Osteoblast (primary cell): ENCODE measurements at places on chromosomes 7 and 10.

GRCh38 chr7:23472046-23472445 is 1.8 kb upstream of the IGF2BP3 start:
- peak; percentile 69 for DNase-seq

- peak; percentile 87 for DNase-seq
These were observed 238.9 kb downstream of the IPMK start for GRCh38 chr10:58028597-58029366.

DNA sequence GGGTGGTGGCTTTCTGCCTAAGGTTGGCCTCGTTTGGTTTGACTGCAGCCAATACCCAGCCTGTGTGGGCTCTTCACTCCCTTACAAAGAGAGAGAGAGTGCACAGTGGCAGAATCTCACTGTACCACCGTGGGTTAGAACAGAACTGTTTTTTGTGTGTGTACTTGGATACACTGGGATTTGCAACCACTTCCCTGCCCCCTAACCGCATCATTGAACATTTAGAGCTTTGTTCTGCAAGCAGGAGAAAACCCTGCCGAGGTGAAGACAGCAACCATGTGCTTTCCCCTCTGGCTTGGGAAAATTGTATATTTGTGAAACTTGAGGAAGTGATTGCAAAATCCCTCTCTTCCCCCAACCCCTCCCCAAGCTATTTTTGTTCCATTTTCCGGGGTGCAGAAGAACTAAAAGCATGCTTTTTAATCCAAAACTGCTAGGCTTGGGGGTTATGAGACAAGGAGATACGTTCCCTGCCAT is 201.2 kb downstream of the TCF7L2 start:
- no peak for DNase-seq

- no peak for DNase-seq
These were observed 121.8 kb downstream of the ARID5B start for GRCh38 chr10:62023329-62023728.

DNA sequence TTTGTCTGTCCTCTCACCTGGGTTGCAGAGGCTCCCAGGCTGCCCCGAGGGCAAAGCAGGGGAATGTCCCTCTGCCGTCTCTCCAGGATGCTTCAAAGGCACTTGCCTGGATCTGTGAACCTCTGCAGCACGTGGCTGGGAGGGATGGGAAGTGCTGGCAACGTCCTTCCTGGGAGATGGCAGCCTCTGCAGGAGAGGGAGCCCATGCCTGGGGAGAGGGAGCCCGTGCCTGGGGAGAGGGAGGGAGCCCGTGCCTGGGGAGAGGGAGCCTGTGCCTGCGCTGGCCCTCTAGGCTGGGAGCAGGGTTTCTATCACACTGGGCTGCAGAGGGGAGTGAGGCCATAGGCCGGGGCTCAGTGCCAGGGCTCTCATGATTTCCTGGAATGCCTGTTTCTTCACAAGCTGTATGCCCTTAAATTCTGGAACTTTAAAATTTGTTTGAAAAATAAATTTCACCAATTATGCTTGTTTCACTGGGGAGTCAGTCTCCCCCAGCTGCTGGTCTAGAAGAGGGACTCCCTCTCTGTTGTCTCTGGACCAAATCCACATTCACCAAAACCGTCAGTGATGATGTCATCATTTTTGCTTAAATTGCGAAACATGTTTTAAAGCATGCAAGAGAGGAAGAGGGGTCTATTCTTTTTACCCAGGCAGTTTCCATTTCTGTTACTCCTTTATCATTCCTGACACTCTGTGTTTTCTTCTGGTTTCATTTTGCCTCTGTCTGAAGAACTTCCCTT is 135.7 kb downstream of the DNAJB6 start:
- peak; percentile 46 for DNase-seq

- DNase-seq = no peak
These were observed 480.6 kb upstream of the MBL2 start for GRCh38 chr10:53253221-53253620.

DNA sequence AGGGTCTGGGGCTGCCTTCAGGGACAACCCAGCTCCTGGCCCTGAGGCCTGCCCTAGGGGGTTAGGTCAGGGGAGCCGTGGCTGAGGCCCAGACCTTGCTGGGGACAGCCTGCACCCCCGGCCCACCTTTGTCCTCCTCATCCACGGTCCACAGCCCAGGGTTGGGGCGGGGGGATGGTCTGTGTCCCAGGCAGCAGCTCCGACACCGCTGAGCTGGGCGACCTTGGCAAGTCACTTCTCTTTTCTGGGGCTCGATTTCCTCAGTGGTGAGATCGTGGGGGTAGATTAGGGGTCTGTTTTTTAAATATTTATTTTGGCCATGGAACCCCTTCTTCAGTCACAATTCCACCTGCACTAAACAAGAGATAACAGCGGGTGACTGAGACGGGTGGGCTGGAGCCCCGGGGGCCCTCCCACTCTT is 30.9 kb downstream of the DNAJB12 start:
- DNase-seq = peak; percentile 69

- DNase-seq = no peak
These were observed 185.1 kb downstream of the DGKI start for GRCh38 chr7:137661634-137662033.

DNA sequence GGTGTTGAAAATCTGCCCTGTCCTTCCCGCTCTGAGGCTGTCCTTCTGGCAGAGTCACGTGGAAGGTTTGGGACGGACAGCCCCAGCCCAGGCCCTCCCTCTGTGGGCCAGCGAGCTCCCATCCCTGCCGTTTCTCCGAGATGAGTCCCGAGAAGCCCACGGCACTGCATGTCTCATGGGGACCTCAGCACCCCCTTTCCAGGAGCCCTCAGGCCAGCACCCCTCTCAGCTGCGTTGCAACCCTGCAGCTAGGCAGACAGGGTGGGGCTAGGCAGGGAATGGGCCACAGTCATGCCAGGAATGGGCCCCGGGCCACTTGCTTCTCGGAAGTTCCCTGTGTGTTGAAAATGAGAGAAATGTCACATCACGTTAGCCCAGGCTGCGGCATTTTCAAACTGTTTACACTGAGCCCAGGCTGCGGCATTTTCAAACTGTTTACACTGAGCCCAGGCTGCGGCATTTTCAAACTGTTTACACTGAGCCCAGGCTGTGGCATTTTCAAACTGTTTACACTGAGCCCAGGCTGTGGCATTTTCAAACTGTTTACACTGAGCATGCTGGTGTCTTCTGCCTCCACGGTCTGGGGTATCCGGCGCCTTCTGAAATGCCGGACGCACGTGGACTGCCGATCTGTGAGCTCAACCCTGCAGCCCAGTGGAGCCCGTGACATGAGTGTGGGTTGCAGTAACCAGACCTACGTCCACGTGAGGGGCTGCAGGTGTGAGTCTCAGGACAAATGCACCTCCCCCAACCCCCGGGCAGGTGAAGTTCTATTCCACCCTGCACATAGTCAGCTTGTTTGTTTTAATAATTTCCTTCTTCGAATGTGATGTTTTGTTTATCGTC is 42.6 kb downstream of the FAM20C start:
- no peak for DNase-seq

GRCh38 chr10:123464430-123465323 is 201.5 kb upstream of the GPR26 start:
- no peak for DNase-seq

DNA sequence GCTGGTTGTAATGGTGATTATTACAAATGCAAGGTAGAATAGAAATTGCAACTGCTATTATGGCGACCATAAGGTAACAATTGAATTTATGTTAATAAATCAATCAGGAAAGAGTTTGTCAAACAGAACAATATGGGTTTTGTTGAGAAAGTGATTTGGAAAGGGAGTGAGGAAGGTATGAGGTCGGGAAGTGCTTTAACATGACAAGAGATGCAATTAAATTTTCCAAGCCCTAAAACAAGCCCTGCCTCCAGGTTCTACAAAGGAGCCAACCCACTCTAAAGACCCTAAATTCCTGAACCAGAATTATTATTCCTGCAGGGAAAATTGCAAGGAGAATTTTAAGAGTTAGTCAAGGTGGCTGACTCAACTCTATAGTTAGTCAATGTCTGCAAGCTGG is 363.7 kb downstream of the BMPER start:
- no peak for DNase-seq

DNA sequence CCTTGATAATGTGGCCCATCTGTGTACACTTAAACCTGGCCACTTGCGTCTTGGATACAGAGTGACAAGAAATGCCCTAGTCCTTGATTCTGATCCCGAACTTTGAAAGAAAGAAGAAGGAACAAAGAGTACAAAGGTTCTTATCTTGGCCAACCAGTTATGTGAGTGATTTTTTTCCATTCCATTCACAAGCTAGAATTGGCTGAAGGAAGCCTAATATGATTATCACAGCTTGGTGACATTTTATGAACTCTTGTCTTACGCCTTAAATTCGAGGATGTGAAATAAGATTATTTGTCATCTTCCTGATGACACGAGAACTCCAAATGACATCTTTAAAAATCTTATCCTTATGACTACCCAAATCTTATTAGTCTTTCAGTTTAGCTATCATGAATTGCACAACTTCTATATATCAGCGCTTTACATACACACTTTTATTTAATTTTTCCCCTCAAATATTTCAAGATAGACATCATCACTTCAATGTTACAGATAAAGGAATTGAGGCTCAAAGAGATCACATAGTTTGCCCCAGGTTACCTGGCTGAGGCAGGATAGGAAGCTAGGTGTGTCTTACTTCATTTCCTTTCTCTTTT is 13.0 kb upstream of the SP4 start:
- DNase-seq = peak; percentile 26

DNA sequence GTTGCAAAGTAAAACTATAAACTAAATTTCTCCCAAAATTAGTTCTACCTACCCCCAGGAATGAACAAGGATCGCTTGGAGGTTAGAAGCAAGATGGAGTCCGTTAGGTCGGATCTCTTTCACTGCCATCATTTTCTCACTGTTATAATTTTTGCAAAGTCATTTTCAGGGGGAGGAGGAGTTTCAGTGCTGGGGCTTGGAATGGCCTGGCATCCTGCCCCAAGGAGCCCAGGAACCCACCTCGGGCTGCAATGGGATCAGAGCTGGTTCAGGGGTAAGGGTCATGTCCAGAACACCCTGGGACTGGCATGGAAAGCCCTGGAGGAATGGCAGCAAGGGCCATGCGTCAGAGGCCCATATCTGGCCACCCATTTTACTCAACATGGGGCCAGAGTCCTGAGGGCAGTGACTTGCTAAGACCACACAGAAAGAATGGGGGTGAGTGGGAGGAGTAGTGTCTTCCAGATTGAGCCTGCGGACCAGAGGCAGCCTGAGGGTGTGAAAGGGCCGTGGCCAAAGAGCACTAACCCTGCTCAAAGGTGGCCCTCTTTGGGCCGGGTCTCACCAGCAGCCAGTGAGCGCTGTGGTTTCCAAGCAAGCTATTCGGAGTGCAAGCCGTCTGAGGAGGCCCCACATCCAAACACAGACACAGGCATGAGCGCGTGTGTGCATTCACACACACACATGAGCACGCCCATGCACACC is 31.8 kb downstream of the GPRIN2 start:
- peak; percentile 89 for DNase-seq

GRCh38 chr7:74441801-74442200 is 11.9 kb upstream of the GTF2IRD1 start:
- peak; percentile 37 for DNase-seq

DNA sequence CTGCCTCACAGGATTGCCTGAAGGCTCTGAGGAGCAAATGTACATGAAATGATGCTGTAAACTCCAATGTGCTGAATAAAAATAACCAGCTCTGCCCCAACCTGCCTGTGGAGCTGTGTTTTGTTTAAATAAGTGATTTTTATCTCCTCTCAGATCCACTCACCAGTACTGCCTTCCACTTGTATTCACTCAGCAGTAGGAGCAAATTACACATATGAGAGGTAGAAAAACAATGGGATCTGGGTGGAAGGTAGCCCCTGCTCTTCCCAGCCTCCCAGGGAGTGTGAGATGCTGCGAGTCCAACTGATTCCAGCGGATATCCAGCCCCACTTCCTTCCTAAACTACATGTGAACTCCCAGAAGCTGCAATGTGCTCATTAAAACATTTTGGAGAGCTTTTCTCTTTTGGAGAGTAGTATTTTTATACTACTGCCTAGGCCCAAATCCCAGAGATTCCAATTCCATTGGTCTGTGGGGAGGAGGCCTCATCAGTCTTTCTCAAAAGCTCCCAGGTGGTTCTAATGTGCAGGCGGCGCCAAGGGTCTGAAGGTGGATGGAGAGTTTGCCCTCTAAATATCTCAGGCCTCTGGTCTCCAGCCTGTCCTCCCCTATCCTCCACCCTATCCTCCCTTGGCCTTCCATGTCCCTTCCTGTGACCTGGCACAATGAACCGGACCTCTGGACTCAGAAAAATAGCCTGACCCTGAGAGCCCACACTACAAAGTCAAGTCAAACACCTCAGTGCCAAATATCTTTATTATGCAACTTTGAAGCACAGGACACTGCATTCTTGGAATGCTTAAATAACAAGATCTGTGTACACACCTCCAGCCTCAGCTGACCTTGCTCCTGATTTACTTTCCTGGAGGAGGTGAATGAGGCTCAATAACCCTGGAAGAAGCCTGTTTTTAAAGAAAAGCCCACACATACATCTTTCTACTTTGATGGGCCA is 46.2 kb downstream of the CPVL start:
- DNase-seq = no peak

GRCh38 chr7:139730746-139731612 is 46.8 kb downstream of the HIPK2 start:
- no peak for DNase-seq

GRCh38 chr10:132301371-132302330 is 6.1 kb downstream of the STK32C start:
- DNase-seq = peak; percentile 66

DNA sequence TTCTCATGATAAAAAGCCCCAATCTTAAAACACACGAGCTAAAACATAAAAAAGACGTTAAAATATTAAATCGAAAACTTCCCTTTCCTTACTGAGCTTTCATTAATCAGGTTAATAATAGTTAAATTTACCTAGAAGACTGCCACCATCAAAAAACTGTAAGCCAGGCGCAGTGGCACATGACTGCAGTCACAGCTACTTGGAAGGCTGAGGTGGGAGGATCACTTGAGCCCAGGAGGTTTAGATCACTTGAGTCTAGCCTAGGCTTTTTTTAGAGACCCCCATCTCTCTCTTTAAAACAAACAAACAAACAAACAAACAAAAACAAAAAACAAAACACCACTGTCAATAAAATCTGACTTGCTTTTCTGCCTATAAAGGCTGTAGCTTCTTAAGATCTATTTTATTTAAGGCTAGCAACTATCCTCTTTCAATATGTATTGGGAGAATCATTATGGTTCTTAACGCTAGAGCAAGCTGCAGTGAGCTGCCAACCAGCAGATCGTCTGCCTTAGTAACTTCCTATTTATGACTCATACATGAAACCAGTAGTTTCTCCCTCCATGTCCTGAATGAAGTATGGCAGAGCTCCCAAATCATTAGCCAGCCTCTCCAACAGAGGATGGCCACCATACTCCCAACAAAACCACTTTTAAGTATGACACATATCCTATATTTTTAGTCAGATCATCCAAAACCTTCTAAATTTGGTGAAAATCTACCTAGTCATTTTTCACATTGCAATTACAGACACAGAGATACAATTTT is 163.7 kb downstream of the SRPK2 start:
- DNase-seq = peak; percentile 83

GRCh38 chr10:6988654-6989053 is 408.6 kb upstream of the PRKCQ start:
- DNase-seq = no peak
